Activated CD4-positive, alpha-beta T cell treated with anti-CD3 and anti-CD28 coated beads for 36 hours (primary cell): ENCODE measurements at places on chromosomes 6 and 20. TPM values are rescaled to one million over a fixed set of nuclear protein-coding genes. Genes with fewer than 3 reads are reported as not detected.

DNA sequence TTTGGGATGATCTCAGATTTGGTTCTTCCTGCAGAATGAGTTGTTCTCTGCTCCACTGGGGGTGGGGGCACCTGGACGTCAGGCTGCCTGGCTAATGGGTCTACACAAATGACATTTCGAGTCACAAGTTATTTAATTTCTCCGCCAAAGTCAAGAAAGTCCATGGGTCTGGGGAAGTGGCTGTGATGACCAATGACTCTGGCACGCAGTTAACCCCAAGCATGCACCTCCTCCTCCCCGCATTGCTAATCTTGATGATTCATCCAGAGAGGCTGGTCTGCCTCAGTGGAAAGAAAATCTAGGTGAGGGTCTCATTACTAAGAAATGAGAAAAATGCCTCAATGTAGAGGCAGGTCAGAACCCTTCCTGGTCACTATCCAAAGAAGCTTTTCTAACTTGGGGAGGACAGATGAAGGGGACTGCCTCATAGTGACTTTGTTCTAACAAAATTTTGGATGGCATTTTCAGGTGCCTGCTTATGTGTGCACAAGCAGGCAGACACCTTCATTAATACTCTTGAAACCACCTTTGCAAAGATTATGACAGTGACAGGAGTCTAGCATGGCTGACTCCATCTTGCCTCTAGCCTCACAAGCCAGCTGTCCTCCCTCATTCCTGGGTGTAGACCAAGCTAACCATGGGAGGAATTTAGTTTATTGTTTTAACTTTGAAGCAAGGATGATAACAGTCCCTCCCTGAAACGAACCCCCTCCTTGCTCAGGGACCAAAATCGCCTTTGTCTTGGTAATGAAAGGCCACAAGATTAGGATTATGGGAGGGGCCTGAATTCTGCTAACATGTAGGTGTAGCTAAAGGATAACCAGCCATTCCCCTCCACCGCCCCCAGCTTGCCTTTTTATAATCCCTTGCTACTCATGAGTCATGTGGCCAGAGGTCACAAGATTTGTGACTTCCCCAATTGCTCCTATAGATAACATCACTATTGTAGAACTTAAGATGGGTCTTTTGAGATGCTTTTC is 98.6 kb upstream of the MRPS10 start:
- no peaks in the 10 kb centered on the region for H3K27me3 ChIP-seq
- H3K36me3 ChIP-seq = peaks cover 6% of the 10 kb centered on the region
- no peak overlapping the region for H3K4me3 ChIP-seq

Gene SNAP91
- total RNA-seq = not detected

DNA sequence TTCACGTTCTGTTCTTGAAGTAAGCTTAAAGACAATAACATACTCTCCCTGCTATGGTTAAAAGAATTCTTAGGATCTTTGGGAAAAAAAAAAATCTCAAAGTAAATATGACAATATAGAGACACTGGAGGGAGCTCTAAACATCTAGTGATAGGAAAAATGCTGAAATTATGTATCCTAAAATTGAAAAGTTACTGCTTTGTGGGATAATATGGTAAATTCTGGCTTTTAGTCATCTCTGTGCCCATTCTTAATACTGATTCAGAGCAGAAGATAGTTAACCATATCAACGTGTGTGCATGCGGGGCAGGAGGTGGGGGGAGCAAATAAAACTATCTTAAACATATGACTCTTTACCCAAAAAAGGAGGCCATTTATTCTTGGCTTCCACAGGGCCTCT is 165.4 kb downstream of the GMPR start:
- no peak for DNase-seq
- H3K4me3 ChIP-seq = no peak overlapping the region
- peaks cover 6% of the 10 kb centered on the region for H3K36me3 ChIP-seq
- peaks cover 17% of the 10 kb centered on the region for H3K4me1 ChIP-seq
- no peaks in the 10 kb centered on the region for H3K27me3 ChIP-seq

DNA sequence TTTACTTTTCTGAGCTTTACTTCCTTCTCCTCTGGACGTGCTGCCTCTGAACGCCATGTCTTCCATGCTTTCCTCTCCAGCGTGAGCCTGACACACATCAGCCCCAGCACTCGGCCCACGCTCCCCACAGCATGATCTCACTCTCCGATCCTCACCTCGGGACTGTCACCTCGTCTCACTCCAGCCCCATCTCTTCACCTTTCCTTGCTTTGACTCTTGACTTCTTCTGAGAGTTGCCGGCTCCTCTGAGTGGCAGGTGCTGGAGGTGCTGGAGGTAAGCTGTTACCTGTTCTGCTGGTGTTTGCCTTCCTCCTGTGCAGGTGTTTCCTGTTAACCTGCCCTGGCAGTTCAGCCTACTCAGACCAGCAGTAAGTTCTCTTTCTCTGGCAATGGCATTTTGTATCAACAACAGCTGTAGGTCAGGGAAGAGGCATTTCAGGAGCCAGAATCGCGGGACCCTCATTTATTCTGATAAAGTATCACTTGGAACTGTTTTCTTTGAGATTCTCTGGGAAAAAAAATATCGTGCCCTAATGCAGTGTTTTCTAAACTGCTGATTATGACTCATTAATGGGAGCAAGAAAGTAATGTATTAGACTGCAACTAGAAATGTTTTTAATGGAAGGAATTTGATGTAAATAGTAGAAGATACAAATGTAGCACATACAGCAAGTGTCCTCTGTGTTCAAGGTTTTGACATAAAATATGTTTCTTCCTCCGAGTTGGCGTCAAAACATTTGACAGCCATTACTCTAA is 106.5 kb downstream of the ARID1B start:
- peaks cover 81% of the 10 kb centered on the region for H3K4me1 ChIP-seq
- peak overlapping the region; percentile 68 for H3K27ac ChIP-seq
- peak; percentile 71 for DNase-seq
- H3K27me3 ChIP-seq = no peaks in the 10 kb centered on the region
- no peaks in the 10 kb centered on the region for H3K36me3 ChIP-seq

Gene SIRPB2
- total RNA-seq = not detected

GRCh38 chr6:24581084-24581669 is 64.8 kb downstream of the KIAA0319 start:
- no peaks in the 10 kb centered on the region for H3K36me3 ChIP-seq
- H3K27me3 ChIP-seq = no peaks in the 10 kb centered on the region
- DNase-seq = peak; percentile 89
- H3K27ac ChIP-seq = no peak overlapping the region
- H3K4me3 ChIP-seq = no peak overlapping the region

GRCh38 chr6:73564578-73565345 is 43.9 kb upstream of the EEF1A1 start:
- H3K4me3 ChIP-seq = no peak overlapping the region
- no peak overlapping the region for H3K27ac ChIP-seq
- DNase-seq = peak; percentile 17

GRCh38 chr6:14770572-14770971 is 475.3 kb upstream of the JARID2 start:
- no peaks in the 10 kb centered on the region for H3K36me3 ChIP-seq
- H3K4me1 ChIP-seq = peaks cover 10% of the 10 kb centered on the region
- no peak overlapping the region for H3K4me3 ChIP-seq
- no peak for DNase-seq
- no peaks in the 10 kb centered on the region for H3K27me3 ChIP-seq

- peaks cover 2% of the 10 kb centered on the region for H3K4me1 ChIP-seq
- no peak overlapping the region for H3K4me3 ChIP-seq
- H3K27ac ChIP-seq = no peak overlapping the region
- H3K27me3 ChIP-seq = peaks cover 39% of the 10 kb centered on the region
- no peak for DNase-seq
These were observed 42.8 kb upstream of the LY86 start for GRCh38 chr6:6545616-6546317.

DNA sequence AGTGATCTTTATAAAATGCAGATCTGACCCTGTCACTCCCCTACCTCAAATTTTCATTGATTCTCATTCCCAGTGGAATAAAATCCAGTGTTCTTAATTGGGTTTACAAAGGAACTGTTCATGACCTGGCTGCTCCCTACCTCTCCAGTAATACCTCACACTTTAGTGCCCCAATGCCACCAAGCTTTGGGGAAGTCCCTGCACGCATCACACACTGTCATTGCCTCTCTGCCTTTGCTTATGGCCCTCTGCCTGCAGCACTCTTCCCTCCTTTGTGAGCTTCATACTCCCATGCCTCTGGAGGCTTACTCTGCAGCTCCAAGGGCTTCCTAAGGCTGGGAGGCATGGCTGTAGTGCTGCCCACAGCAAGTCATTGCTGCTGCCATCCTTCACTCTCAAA is 57.4 kb downstream of the TMC2 start:
- no peaks in the 10 kb centered on the region for H3K36me3 ChIP-seq
- peaks cover 23% of the 10 kb centered on the region for H3K27me3 ChIP-seq
- H3K4me1 ChIP-seq = no peaks in the 10 kb centered on the region
- no peak overlapping the region for H3K4me3 ChIP-seq
- no peak overlapping the region for H3K27ac ChIP-seq

Gene SYS1
- 26.1 TPM for total RNA-seq

- no peak overlapping the region for H3K4me3 ChIP-seq
- H3K27me3 ChIP-seq = no peaks in the 10 kb centered on the region
- peaks cover 27% of the 10 kb centered on the region for H3K4me1 ChIP-seq
- DNase-seq = peak; percentile 84
- no peak overlapping the region for H3K27ac ChIP-seq
These were observed 1.2 kb downstream of the MTCH1 start for GRCh38 chr6:36984581-36985416.

GRCh38 chr6:144415014-144415413 is 129.9 kb downstream of the UTRN start:
- peaks cover 53% of the 10 kb centered on the region for H3K4me1 ChIP-seq
- peaks cover 7% of the 10 kb centered on the region for H3K36me3 ChIP-seq
- H3K27me3 ChIP-seq = no peaks in the 10 kb centered on the region
- H3K4me3 ChIP-seq = no peak overlapping the region

- DNase-seq = no peak
- no peaks in the 10 kb centered on the region for H3K27me3 ChIP-seq
- H3K36me3 ChIP-seq = peaks cover 23% of the 10 kb centered on the region
- H3K4me1 ChIP-seq = peaks cover 34% of the 10 kb centered on the region
- peak overlapping the region; percentile 95 for H3K4me3 ChIP-seq
These were observed 609 bp downstream of the PGM3 start for GRCh38 chr6:83192456-83192855.

DNA sequence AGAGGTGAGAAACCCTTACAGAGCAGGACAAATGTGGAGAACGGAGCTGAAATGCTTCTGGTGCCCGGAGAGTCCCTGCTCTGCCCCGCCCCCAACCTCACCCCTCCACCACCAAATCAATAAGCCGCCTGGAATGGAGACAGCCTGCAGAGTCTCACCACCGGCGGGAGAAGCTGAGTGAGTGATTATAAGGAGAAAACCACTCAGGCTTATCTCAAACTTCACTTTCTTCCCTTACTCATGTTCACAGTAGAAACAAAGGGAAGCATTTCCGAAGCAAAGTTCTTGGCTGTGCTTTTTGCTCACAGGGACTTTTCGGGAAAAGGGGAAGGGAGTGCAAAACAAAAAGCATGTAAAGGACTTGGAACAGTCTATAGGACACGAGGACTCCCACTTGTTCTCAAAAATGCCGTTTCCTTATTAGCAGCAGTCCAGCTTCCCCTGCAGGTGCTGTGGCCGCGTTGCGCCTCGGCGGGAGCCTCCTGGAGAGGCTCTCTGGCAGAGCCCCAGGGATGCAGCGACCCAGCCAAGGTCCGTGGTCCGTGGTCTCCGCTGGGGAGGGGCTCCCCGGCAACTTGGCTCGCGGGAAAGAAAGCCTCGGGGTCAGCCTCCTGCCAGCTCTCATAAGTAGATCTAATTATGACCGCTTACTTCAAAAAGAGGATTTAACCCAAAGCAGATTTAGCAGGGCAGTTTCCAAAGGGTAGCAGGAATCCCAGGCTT is 64.8 kb upstream of the TMEM30A start:
- no peak overlapping the region for H3K27ac ChIP-seq
- no peaks in the 10 kb centered on the region for H3K36me3 ChIP-seq
- H3K4me3 ChIP-seq = peak overlapping the region; percentile 6

GRCh38 chr6:151175662-151176445 is 63.9 kb upstream of the AKAP12 start:
- no peaks in the 10 kb centered on the region for H3K4me1 ChIP-seq
- no peak overlapping the region for H3K4me3 ChIP-seq
- no peaks in the 10 kb centered on the region for H3K36me3 ChIP-seq
- DNase-seq = no peak

GRCh38 chr6:55836945-55837344 is 38.4 kb downstream of the BMP5 start:
- H3K27me3 ChIP-seq = no peaks in the 10 kb centered on the region
- H3K4me3 ChIP-seq = no peak overlapping the region
- H3K4me1 ChIP-seq = no peaks in the 10 kb centered on the region
- H3K36me3 ChIP-seq = no peaks in the 10 kb centered on the region
- H3K27ac ChIP-seq = no peak overlapping the region

Gene HLA-DQB2
- 0.61 TPM for total RNA-seq

DNA sequence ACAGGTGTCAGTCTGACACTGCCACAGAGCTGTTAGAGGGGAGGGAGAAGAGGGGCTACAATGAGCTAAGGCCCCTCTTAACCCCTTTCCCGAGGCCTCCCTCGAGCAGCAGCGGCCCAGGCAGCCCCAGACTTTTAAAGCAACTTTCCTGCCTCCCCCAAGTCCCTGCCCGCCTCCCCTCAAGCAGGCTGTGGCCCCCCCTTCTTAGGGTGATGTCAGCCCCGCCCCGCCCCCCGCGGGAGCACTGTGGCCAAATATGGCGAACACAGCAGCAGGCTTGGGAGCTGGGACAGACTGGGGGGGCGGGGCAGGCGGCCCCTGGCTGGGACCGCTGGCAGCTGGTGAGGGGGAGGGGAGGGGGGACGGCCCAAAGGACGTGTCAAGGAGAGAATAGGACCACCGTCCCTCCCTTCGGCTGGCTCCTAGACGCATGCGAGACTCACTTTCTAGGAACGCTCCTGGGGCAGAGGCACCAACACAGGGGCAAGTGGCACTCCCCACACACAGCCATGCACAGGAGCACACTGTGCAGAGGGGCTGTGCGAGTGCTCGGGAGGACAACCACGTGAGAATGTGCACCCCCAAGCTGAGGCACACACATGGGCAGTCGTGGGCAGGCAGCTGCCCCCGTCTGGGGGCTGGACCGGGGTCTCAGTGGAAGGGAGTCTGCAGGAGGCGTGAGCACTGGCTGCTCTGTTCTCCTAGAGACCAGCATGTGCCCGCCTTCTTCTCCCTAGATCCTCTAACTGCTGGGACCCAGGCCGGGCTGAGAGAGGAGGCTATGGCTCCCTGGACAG is 6.7 kb downstream of the TEAD3 start:
- no peak for DNase-seq
- no peak overlapping the region for H3K4me3 ChIP-seq
- no peak overlapping the region for H3K27ac ChIP-seq
- H3K27me3 ChIP-seq = no peaks in the 10 kb centered on the region
- H3K4me1 ChIP-seq = peaks cover 10% of the 10 kb centered on the region
